ENCODE measurements at places on chromosomes 5 and 9.

- no peak for DNase-seq
Observed at GRCh38 chr5:123119334-123119986, 30.4 kb downstream of the PRDM6 start.

GRCh38 chr5:540906-541538, 16.8 kb upstream of the SLC9A3 start:
- DNase-seq, result no peak

DNA sequence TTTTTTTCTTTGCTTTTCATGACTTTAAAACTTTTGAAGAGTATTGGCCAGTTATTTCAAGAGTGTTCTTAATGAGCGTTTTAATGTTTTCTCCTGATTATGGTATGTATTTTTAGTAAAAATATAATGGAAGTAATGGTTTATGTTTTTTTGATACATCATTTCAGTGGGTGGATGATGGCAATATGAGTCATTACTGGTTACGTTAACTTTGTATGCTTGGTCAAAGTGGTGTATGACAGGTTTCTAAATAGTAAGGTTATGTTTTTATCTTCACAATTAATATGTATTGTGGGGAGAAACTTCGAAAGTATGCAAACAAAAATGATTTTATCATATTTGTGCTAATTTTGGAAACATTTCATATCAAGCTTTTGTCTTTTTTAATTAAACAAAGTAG, 176.7 kb upstream of the PRDM9 start:
- DNase-seq, result no peak

- DNase-seq, result no peak
Observed at GRCh38 chr9:96491079-96491879, 41.3 kb downstream of the HABP4 start.

DNA sequence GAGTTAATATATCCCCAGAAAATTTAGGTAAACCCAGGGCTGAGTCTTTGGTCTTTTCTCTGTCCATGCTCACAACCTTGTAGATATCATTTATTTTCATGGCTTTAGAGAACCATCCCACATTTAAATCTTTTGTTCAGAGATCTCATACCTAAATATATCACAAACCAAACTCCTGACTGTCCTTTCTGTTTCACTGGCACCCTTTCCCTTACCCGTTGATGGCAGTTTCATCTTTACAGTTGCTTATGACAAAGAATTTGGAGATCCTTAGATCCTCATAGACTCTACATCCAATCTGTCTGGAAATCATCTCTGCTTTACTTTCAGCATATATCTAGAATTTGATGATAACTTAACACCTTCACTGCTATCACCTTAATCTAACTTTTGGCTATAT, 19.2 kb downstream of the RNF180 start:
- no peak for DNase-seq

DNA sequence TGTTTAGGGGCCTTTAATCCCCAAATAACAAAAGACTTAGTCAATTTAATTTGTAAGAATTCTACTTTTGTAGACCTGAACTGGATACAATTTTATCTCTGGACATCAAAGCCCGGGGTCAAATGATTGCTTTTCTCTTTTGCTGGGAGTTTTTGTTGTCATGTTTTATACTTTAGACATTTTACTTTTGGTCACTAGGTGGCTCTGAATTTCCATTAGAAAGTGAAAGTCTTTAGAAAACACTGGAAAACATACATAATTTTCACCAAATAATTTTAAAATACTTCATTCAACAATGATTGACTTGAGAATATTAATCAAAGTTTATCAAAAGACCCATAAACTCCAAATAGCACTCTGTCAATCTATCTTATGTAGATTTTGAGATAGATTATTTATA, 2.8 kb upstream of the PCA3 start:
- no peak for DNase-seq

DNA sequence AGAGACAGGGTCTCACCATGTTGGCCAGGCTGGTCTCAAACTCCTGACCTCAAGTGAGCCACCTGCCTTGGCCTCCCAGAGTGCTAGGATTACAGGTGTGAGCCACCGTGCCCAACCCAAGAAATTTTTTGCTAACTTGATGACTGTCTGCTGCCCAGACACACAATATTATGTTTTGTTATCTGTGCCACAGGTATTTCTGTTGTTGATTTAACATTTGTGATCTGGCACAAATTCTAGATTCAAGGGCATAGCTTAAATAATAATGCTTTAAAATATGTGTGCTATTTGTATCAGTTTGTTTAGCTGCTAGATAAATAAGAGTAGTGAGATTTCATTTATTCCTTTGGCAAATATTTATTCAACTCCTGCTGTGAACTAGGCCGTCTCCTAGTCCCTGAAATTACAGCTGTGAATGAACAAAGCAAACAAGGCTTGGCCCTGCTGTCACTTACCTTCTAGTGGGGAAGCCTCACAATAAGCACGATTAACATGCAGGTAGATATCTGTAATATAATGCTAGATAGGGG, 35.3 kb downstream of the GAPVD1 start:
- DNase-seq, result no peak

DNA sequence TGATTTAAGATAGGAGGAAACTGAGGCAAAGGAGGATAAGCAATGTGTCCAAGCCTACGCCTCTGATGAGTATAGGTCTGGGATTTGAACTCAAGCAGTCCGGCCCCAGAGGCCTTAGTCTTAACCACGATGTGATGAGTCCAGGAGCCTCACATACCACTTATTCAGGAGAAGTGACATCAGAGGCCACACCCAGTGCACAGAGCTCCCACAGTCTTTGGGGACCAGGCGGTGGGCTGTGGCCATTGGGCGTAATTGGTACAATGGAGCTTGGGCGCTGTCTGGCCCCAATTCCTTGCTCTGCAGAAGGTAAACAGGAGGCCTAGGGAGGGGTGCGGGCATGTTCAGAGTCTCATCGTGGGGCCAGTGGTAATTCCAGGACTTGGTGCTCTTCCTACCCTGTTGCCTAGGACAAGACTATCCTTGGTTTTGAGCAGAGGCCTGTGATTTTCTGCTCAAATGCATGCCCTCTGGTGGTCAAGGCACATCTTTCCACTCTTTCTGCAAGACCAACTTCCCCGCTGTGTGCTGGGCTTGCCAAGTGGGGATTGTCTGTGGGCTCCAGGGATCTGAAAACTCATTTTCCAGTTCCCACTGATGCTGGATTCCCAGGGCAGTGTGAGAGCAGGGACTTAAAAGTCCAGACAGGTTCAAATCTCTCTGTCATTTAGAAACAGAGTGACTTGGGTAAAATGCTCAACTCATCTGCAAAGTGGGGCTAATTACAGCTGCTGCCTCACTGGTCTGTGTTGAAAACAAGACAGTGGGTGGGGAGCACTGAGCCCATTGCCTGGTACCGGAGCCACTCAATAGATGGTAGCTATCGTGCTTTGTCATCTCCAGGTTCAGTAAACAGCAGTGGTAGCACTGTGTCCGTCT, 15.8 kb downstream of the NDST1 start:
- peak; percentile 14 for DNase-seq

DNA sequence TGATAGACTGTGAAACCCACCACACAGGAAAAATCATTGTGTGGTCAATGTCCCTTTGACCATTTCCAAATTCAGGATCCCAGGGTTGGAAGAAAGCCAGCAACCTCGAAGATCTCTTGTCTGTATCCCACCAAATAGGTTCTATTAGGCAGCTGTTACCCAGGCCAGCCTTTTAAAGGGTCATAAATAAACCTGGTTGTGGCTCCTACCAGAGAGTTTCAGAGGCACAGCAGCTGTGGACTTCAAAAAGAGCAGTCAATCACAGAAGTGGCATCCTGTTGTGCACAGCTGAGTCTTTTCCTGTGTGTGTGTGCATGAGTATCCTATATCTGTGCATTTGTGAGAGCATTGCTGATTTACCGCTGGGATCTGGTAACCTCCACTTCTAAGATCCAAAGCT, 23.7 kb upstream of the OR2S2 start:
- peak; percentile 6 for DNase-seq

DNA sequence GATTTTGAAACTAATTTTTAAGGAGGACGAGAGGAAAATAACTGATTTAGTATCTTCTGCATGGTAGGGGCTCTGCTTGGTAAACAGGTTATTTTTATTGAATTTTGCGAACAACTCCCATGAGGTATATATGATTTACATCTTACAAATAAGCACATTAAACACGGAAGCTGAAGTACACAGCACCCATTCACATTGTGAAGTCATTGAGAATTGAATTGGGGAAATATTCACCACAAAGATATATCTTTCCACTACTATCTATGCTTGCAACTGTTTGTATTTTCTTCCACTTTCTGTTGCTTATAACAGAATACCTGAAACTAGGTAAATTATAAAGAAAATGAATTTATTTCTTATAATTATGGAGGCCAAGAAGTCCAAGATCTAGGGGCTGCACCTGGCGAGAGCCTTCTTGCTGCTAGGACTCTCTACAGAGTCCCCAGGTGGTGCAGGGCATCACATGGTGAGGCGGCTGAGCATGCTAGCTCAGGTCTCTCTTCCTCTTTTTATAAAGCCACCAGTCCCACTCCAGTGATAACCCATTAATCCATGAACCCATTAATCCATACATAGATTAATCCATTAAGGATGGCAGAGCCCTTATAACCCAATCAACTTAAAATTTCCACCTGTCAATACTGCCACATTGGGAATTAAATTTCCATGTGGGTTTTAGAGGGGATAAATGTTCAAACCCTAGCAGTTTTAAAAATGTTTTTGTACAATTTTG, 79.0 kb upstream of the ZNF608 start:
- no peak for DNase-seq

- DNase-seq, result no peak
Observed at GRCh38 chr5:116799401-116799800, 224.8 kb upstream of the SEMA6A start.

DNA sequence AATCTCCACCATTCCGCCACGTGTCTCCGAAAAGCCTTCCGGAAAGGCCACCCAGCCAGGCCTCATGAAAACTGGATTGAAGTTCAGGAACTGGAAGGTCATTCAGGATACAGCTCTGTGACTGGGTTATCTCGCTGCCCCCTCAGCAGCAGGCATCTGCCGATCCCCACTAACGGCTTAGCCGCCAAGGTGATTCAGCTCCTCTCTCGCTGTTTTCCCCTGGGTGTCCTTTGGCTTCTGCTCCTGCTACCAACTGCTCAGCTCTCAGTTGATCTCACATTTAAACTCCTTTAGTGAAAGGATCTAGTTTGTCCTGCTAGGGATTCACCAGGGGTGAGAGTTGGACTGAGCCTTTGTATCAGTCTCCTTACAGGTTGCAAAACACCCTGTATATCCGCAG, 2.2 kb upstream of the GDNF start:
- DNase-seq, result no peak

DNA sequence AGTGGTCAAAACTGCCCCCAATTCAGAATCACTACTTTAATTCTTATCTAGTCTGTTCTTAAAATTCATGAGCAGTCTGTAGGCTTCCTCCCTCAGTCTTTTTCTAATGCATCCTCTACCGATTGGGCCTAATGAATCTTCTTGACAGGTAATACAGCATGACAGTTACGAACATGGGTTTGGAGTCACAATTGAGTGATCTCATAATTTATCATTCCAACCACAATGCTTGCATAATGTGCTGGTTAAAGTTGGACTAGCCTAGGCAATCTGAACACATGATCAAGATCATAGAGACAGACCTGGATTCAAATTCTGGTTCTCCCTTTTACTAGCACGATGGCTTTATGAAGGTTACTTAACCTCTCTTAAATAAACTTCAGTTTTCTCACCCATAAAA, 33.1 kb upstream of the SETD9 start:
- no peak for DNase-seq

All from DND-41 (cell line).